Fibroblast of the aortic adventitia (primary cell): ENCODE measurements at places on chromosomes 12 and 14.

DNA sequence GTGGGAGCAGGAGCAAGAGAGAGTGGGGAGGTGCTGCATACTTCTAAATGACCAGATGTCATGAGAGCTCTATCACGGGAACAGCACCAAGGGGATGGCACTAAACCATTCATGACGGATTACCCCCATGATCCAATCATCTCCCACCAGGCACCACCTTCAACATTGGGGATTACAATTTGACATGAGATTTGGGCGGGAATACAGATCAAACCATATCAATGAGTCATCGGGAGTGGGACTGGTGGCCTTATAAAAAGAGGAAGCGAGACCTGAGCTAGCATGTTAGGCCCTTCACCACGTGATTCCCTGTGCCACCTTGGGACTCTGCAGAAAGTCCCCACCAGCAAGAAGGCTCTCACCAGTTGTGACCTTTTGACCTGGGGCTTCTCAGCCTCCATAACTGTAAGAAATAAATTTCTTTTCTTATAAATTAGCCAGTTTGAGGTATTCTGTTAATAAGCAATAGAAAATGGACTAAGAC lies 28.7 kb downstream of the COX8C start:
- DNase-seq, result no peak

DNA sequence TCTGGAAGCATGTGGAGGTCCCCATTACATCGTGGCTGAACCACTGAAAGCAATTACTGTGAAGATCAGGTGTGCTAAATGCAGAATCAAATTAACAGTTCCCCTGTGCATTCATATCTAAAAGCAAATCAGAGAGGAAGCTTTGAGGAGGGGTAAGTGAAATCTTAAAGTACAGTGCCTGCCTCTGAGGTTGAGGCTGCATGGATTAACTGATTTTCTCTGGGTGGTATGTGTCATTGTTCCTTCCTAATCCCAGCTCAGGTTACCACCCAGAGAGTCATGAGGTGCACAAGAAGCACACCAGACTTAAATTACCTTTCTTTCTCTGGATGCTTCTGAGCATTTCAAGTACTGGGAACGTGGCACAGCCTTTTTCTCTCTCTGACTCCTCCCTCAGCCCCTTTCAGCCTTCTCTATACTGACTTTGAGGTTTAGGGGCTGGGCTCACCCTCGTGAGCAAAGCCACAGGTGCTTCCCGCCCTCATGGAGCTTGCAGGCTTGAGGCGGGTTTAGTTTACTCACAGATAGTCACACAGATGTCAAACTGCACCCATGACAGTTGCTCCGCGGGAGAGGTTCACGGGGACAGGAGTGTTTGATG lies 237.6 kb upstream of the CRY1 start:
- DNase-seq, result no peak

DNA sequence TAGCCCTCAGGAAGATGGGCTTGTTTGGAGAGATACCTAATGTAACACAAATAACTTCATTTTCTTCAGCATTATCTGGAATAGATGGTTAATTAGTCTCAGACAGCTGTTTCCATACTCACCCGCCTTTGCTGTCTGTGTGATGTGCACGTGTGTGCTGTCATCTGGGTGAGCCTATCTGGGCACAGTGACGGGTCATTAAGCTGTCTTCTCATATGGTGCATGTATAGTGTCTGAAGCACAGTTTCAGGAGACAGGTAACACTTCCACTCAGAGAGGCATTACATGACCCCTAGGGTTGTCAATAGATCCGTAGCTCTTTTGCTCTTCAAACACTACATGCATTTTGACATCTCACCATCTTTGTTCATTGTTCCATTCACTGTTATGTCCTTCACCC lies 493.3 kb downstream of the APAF1 start:
- DNase-seq, result no peak

- DNase-seq, result peak; percentile 85
Measured at GRCh38 chr12:32437095-32437515, 37.7 kb downstream of the FGD4 start.

- no peak for DNase-seq
Measured at GRCh38 chr12:96099986-96100385, 64.6 kb upstream of the LTA4H start.

- no peak for DNase-seq
Measured at GRCh38 chr14:23355871-23356435, 3.3 kb upstream of the SLC22A17 start.

DNA sequence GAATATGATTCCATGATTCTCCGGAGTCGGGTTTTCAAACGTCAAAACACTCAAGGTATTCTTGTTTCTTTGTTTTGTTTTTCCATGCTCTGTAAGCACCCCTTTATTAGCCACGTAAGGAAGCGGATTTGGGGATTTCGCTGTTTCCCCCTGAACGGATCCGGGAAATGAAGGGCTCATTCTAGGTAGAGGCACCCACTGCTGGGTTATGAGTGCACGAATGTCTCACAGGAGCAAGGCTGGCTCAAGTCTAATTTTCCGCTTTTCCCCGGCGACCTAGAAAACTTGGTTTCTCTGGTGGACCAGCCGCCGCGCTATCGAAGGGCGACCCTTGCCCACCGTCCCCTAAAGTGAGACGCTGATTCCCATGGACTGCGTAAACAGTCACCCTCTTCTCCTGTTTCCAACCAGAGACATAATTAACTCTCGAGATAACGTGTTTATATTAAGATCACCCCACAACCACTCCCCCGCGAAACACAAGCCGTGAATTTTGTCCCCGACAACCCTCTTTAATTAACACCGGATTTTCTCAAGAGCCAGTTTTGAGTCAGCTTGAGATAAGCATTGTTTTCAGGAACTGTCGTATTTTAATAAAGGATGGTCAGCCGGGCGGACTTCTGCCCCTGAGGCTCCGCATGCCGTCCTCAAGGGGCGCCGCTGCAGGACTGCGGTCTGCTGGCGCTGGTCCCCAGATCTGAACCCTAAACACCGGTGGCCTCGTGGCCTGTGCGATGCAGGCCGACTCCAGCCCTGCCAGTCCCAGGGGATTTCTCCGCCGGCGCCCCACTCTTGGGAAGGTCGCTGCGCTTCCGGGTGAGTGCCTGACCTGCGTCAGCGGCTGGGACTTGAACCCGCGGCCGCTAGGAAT lies 515 bp upstream of the ABCC9 start:
- peak; percentile 73 for DNase-seq

GRCh38 chr14:37262649-37263048 lies 64.9 kb downstream of the MIPOL1 start:
- DNase-seq, result no peak

DNA sequence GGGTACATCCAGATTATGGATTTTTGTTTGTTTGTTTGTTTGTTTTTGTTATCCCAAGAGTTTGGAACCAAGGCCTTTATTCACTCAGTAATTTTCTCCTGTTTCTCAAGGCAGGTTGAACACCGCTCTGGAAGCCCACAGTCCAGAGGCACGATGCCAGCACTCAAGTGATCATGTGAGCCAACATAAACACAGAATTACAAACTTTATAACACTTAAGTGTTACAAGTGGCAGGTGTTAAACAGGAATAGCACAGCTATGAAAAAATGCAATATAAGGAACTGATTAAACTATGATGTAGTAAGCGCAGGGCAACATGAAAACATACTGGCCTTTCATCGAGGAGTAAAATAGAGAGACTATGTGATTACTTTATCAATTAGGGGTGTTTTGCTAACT lies 1885.8 kb upstream of the SEL1L start:
- DNase-seq, result no peak

DNA sequence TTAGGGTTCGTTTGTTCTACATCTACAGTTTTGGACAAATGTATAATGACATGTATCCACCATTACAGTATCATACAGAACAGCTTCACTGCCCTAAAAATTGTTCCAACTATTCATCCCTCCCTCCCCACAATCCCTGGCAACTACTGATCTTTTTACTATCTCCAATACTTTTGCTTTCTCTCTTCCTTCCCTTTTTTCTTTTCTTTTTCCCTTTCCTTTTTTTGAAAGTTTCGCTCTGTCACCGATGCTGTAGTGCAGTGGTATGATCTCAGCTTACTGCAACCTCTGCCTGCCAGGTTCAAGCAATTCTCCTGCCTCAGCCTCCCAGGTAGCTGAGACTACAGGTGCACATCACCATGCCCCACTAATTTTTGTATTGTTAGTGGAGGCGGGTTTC lies 2.6 kb upstream of the ACOT4 start:
- DNase-seq, result no peak

- DNase-seq, result peak; percentile 8
Measured at GRCh38 chr12:117155278-117156060, 34.8 kb downstream of the FBXO21 start.

- peak; percentile 74 for DNase-seq
Measured at GRCh38 chr12:989751-990660, 1.0 kb upstream of the ERC1 start.

- no peak for DNase-seq
Measured at GRCh38 chr12:34296143-34297041, 274.1 kb downstream of the ALG10 start.

- no peak for DNase-seq
Measured at GRCh38 chr12:77213319-77213718, 147.9 kb upstream of the E2F7 start.

DNA sequence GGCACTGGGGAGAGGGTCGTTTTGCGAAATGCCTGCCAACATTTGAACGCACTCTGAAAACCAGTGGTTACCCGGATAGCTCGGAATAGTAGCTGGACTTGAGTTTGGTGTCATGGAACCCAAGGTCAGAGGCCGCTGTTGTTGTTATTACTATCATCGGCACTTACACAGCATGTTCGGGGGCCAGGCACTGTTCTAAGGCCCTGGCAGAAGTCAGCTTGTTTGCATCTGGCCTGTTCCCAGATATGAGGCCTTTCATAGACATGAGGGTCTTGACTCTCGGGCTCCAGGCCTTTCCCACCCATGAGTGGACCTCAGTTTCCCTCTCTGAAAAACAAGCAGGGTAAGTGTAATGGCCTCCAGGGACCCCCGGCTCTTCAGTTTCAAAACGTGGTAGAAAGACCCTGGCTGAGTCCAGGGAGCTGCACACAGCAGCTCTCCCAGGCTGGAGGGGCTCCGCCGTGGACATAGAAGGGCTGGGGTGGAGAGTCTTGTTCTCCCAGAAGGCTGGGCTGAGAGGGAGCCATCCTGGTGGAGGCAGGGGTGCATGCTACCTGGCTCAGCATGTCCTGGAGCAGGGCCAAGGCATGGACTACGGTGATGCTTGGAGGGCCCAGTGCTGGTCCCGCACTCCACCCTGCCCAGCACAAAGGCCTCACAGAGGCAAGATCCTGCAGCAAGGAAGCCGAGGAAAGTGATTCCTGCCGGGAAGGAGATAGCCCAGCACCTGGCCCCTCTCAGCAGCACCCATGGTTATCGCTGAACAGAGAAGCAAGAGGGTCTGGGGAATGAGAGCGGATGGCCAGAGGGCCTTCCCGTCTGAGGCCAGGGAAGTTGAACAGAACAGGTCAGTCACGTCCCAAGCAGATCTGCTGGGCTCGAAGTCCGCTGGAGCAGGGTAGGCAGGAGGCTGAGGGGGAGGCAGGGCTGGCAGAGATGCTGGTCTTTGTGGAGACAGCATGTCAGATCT lies 63.5 kb upstream of the C14orf180 start:
- no peak for DNase-seq

- no peak for DNase-seq
Measured at GRCh38 chr12:67911789-67912188, 77.5 kb upstream of the IFNG-AS1 start.

- no peak for DNase-seq
Measured at GRCh38 chr14:105974902-105975301, 448.5 kb downstream of the TMEM121 start.

DNA sequence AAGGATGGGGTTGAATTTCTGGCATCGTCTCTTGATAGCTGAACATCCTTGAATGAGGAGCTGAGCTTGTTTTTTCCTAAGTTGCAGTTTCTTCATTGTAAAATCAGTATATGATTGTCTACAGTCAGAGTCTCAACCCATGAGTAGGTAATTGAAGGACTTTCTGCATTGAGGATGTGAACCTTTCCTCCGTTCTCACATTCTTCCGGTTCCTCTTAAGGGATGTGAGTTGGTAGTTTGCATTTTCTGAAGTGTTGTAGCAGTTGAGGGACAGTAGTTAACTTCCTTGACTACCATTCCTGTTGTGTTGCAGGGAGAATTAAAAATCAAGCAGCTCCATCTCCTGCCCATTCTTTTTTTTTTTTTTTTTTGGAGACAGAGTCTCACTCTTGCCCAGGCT lies 19.1 kb downstream of the TPCN1 start:
- no peak for DNase-seq

DNA sequence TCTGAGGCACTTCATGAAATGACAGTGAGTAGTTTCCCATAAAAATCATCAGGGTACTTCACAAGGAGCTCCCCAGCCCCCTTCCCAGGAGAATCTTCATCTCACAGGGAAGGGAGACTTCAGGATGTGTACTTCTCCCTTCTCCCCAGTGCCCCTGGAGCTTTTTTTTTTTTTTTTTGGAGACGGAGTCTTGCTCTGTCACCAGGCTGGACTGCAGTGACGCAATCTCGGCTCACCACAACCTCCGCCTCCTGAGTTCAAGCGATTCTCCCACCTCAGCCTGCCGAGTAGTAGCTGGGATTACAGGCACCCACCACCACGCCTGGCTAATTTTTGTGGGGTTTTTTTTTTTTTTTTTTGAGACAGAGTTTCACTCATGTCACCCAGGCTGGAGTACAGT lies 10.4 kb downstream of the ITPK1 start:
- peak; percentile 51 for DNase-seq

- DNase-seq, result peak; percentile 36
Measured at GRCh38 chr14:91400696-91401095, 16.9 kb downstream of the CCDC88C start.

DNA sequence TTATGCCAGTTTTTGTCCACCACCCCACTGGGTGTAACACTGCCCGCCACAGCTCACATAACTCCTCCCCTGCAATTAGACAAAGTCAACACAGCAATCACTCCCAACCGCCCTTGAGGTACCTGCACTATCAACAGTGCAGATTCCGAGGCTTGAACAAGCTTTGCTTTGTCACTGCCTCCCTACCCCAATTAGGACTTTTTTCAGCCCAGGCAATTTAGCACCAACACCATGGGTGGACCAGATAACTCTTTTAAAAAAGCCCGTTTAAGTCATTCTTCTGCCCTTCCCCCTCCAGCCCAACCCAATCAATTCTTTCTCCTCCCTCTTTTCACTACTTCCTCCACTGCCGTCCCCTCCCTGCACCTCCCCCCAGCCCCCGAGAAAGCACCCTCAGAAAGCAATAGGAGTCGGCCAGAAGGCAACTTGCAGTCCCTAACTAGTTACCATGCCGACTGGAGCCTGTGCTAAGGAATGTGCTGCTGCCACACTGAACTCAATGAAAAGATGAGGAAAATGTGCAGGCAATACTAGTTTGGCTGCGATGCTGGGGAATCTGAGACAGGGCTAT lies 45.7 kb upstream of the OTX2 start:
- no peak for DNase-seq

- peak; percentile 56 for DNase-seq
Measured at GRCh38 chr12:2288001-2288400, 235.2 kb downstream of the CACNA1C start.

GRCh38 chr14:78127961-78128360 lies 42.2 kb upstream of the NRXN3 start:
- no peak for DNase-seq

GRCh38 chr14:87944987-87945604 lies 47.9 kb downstream of the GALC start:
- DNase-seq, result peak; percentile 80
